ENCODE measurements at places on chromosomes 2 and 18. TPM values are rescaled to one million over a fixed set of nuclear protein-coding genes. Genes with fewer than 3 reads are reported as not detected.

STON1 gene
- 12.7 TPM for total RNA-seq

PRKRA gene
- total RNA-seq: 145 TPM

XRCC5 gene
- 172 TPM for total RNA-seq

WIPF1 gene
- 9.4 TPM for total RNA-seq

ABCG5 gene
- 0.92 TPM for total RNA-seq

COMMD1 gene
- 102 TPM for total RNA-seq

LAMA3 gene
- 182 TPM for total RNA-seq

PFN4 gene
- total RNA-seq: not detected

SCG2 gene
- total RNA-seq: 0.58 TPM

ERICH2 gene
- total RNA-seq: not detected

ATRAID gene
- total RNA-seq: 532 TPM

LYG2 gene
- total RNA-seq: 0.92 TPM

GPR75 gene
- total RNA-seq: 4.0 TPM

BOLL gene
- total RNA-seq: not detected

DSC1 gene
- total RNA-seq: not detected

TMEM37 gene
- total RNA-seq: 21.9 TPM

GNLY gene
- 5.8 TPM for total RNA-seq

PRKAG3 gene
- not detected for total RNA-seq

SCN2A gene
- total RNA-seq: 4.1 TPM

RNU2-63P gene
- total RNA-seq: not detected

IL1RN gene
- total RNA-seq: 0.87 TPM

TEX44 gene
- total RNA-seq: not detected

CPS1 gene
- total RNA-seq: 14.9 TPM

CAPN13 gene
- 54.3 TPM for total RNA-seq

FBXO48 gene
- total RNA-seq: 0.43 TPM

MGAT5 gene
- total RNA-seq: 35.0 TPM

EN1 gene
- not detected for total RNA-seq

SP140L gene
- total RNA-seq: 25.3 TPM

DNER gene
- total RNA-seq: 7.7 TPM

PAX3 gene
- total RNA-seq: not detected

SLC38A11 gene
- not detected for total RNA-seq

DNAH6 gene
- 1.3 TPM for total RNA-seq

AKAIN1 gene
- total RNA-seq: not detected

SERPINB5 gene
- not detected for total RNA-seq

SERPINB3 gene
- not detected for total RNA-seq

All from stomach (tissue), 19 donors.